ENCODE measurements at places on chromosomes 4 and X.

- DNase-seq: no peak
These were observed 96.4 kb upstream of the EGFL6 start for GRCh38 chrX:13472975-13473374.

- DNase-seq: no peak
These were observed 31.0 kb downstream of the TMEM131L start for GRCh38 chr4:153497091-153497531.

DNA sequence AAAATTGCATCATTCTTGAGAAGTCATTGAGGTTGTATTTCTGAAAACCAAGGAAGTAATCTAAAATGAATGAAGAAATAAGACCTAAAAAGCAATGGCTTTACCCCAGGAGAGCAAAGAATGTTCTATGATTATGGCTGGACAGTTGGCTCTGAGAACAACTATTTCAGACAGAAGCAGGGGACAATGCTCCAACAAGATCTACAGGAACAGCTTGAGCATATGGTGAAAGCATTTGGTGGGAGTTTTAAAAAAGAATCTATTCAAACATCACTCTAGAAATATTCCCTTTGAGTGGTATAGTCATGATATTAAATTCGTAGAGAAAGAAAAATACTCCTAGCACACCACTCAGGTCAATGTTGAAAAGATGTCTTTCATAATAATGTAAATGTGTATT, 26.7 kb downstream of the DYNLT3 start:
- no peak for DNase-seq

GRCh38 chr4:97106161-97106560, 1037.1 kb downstream of the STPG2 start:
- DNase-seq: no peak

DNA sequence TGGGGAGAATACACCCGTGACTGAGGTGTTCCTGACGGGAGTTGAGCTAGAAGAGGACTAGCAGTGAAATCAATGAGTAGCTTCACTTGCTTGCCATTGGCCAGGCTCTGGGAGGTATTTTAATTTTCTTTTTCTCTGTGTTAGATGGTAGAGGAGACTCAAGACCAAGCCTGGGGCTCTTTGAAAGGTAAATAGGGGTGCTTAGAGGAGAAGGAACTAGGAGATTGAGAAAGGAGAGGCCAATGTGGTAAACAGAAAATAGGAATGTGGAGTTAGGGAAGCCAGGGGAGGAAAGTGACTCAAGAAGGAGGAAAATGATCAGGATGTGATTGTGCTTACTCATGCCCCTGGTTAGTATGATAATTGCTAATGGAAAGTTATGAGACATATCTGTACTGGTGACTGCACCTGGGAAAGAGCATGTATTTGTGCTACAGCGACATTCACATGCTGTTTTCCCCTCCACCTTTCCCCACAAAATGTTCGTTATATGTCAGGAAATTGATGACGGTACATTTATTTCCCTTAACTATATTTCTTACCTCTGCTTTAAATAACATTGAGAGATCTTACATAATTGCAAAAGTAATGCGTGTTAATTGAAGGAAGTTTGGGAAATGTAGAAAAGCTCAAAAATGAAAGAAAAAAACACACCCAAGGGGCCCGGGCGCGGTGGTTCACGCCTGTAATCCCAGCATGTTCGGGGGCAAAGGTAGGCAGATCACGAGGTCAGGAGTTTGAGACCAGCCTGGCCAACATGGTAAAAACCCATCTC, 16.9 kb upstream of the LRBA start:
- DNase-seq: no peak

DNA sequence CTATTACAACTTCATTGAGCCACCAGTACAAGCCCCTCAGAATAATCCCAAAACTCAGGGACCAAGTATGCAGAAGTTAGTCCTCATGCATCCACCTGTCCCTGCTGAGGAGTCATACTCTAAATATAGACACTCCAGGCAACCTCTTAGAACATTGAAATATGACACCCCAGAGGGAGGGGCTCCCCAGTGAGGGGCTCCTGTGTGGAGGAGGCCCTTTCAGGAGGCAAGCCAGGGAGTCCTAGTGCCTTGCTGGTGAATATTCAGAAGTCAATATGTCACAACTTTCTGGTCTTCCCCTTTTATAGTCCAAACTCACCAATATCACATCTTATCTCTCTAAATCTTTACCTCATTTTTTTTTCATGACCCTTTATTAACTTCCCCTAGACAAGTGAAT, 1.6 kb upstream of the ARMCX6 start:
- DNase-seq: no peak
